ELR (cell line): ENCODE measurements at places on chromosomes 7 and 10.
A peak's percentile ranks its signal among the peaks of the same experiment; 100 is the strongest.

- DNase-seq: peak; percentile 93
Observed at GRCh38 chr10:131947631-131948347, 33.9 kb downstream of the BNIP3 start.

- no peak for DNase-seq
Observed at GRCh38 chr10:9211228-9211627, 1156.7 kb downstream of the GATA3 start.

DNA sequence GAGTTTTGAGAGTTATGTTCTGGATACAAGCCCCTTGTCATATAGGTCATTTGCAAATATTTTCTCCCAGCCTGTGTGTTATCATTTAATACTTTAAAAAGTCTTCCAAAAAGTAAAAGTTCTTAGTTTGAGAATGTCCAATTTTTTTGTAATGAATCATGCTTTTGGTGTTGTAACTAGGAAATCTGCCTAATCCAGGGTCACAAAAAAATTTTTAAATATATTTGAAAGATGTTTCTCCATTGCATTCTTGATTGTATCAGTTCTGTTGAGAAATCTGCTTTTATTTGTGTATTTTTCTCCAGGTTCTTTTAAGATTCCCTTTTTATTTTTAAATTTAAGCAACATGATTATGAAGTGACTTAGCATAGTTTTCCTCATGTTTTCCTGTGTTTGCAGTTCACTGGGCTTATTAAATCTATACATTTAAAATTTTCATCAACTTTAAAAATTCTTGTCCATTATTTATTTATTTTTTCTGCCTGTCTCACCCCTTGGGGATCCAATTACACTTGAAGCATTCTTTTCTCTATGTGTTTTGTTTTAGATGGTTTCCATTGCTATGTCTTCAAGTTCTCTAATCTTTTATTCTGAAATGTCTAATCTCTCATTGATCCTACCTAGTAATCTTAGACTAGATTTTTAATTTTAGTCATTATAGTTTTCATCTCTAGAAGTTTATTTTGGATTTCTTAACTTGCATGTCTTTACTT lies 47.0 kb downstream of the CCDC71L start:
- DNase-seq: peak; percentile 22

DNA sequence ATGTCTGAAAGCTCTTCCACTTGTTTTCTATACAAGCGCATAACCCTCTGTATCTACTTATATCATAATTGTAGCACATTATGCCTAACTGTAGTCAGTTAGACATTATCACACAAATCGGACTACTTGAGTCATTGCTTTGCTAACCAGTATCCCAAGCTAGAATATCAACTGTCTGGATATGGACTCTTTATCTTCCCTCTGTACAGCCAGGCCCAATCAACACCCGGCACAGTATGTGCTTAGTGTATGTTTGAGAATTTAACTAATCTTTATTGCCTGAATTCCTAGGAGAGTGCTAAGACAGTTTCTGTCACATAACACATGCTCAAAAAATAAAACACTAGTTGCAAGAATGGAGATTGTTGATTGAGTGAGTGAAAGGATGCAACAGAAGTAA lies 211.2 kb downstream of the ARL4A start:
- DNase-seq: no peak

- no peak for DNase-seq
Observed at GRCh38 chr10:94011296-94011695, 17.6 kb downstream of the PLCE1 start.

DNA sequence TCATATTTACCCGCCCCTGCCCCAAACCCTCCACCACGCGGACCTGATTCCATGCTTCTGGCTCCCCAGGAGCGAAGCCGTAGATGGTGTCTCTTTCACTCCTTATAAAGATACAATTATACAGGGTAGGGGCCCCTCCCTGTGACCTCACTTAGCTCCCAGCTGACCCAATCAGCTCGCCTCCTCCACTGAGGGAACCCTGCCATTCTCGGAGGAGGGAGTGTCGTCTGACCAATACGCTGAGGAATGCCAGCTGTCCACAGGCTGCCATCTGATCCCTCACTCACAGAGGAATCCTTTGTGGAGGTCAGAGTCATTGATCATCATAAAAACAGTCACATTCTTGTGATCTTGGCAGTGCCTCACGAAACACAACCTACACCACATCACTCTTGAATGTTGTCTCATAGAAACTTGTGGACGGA lies 67.5 kb upstream of the INSIG1 start:
- DNase-seq: peak; percentile 98

- no peak for DNase-seq
Observed at GRCh38 chr7:46218461-46219200, 297.6 kb upstream of the IGFBP3 start.

DNA sequence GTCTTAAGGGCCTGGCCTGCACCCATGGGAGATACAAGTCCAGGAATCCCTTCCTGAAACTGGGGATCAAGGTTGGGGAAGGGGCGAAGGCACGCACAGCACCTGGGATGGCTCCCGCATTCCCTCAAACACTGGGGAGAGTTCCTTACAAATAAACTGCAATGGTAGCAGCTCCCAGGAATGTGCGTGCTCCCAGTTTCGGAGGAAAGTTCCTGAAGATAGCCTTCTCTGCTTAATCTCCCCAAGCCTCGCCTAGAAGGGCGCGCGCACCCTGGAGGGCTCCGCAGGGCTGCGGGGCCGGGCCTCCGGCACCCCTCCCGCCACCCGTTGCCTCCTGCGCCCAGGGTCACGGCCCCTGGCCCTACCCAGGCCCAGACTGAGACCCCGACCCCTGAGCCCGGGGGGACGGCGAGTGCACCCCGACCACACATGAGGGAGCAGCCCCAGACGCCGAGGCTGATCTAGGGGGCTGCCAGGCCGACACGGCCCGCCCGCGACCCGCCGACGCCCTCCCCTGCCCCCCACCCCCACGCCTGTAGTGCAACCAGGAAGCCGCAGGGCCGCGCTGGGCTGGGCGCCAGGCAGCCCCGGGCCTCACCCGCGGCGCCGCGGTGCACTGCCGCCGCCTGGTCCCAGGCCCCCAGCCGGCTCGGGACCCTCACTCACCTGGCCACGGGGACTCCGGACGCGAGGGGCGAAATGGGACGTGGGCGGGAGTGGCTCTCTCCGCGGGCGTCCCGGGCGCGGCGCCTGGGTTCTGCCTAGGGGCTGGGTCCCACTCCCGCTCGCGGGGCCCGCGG lies 460 bp downstream of the ANXA11 start:
- peak; percentile 52 for DNase-seq

DNA sequence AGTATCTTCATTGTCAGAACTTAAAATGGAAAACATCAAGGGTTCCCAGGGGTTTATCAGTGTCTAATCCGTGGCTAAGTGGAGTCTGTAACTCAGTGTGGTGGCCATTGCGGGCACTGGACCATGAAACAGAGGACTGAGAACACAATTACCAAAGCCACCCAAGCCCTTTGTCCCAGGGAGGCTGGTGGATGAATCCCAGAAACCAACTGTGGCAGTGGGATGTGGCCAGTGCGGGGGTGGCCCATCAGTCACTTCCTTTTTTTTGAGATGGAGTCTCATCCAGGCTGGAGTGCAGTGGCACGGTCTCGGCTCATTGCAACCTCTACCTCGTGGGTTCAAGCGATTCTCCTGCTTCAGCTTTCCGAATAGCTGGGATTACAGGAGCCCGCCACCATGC lies 61.8 kb downstream of the TACC2 start:
- no peak for DNase-seq

GRCh38 chr7:85292908-85293576 lies 106.2 kb upstream of the SEMA3D start:
- no peak for DNase-seq

DNA sequence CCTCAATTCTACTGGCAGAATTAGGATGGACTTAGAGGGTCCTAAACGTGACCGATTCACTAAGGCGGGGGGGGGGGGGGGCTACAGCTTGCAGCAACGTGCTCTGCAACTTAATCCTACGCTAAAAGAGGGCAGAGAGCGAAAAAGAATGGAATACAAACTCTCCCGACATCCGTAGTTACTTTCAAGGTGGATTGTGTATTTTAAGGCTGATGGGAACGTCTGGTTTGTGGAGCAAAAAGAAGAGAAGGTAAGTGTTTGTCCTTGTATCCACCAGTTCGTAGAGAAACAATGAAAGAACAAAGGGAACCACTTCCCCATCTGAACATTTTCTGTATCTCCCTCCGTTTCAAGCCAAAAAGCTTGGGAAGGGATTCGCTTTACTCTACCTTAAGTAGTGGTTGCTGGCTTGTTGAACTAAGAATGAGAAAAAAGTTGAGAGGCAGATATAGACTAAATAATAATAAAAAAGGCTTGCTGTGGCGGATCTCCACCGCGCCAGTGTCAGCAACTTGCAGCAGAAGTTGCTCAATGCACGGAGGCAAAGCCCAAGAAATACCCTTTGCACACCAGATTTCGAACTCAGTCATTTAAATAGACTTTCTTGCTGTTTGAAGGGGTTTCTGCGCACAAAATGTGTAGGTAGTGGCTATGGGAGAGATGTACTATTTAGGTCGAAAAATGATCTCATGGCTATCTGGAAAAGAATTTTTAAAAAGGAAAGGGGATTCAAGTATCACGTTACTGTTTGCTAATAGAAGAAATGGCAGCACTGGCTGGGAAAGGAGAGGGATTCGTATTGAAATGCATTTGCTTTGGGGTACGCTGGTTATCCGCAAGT lies 736 bp downstream of the SKIDA1 start:
- peak; percentile 50 for DNase-seq

DNA sequence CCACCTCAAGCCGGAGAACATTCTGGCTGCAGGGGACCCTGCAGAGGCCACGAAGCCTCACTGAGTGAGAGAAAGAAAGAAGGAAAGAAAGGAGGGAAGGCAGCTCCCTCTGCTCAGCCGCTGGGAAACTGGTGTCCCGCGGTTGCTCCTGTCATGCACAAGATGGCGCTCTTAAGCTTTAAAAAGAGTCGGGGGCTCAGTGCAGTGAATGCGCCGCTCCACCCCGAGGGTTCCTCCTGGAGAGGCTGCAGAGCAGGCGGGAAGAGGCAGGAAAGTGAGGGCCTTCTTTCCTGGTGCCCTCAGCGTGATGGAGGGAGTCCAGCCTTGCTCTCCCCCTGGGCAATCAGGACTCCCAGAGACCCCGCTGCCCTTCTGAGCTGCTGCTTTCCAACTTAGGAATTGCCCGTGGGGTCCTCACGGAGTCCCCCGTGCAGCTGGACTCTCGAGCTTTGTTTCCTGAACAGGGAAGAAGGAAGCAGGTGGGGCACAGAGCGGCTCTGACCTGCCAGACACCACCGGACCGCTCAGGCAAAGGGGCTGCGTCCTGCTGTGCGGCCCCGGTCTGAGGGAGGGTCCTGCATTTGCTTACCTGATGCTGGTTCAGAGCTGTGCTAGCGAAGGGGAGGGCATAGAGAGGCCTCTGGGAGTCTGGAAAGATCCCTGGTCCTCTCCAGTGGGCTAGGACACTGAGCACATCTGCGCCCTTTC lies 141.9 kb upstream of the MKI67 start:
- DNase-seq: peak; percentile 11

GRCh38 chr10:21057989-21058388 lies 160.9 kb upstream of the NEBL start:
- DNase-seq: no peak

DNA sequence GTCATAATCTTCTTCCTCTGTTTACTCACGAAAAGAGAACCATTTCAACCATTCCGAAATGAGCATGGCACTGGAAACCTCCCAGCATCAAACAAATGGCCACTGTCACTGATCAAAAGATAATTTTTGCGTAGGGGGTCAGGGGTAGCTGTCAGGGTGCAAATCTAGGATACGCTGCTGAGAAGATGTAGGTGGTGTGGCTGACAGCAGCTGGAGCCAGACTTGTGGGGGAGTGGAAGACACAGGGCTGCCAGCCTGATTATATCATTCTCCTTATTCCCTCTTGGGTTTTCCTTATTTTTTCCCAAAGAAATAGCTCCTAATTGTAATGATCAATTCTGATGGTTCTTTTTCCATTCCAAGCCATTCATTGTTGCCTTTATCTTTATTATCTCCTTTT lies 266.1 kb downstream of the SORCS1 start:
- DNase-seq: no peak

GRCh38 chr7:49389871-49390479 lies 383.5 kb upstream of the VWC2 start:
- DNase-seq: no peak

GRCh38 chr7:43639858-43640491 lies 57.1 kb downstream of the STK17A start:
- peak; percentile 42 for DNase-seq

- DNase-seq: no peak
Observed at GRCh38 chr10:97002670-97003069, 170.6 kb downstream of the LCOR start.

DNA sequence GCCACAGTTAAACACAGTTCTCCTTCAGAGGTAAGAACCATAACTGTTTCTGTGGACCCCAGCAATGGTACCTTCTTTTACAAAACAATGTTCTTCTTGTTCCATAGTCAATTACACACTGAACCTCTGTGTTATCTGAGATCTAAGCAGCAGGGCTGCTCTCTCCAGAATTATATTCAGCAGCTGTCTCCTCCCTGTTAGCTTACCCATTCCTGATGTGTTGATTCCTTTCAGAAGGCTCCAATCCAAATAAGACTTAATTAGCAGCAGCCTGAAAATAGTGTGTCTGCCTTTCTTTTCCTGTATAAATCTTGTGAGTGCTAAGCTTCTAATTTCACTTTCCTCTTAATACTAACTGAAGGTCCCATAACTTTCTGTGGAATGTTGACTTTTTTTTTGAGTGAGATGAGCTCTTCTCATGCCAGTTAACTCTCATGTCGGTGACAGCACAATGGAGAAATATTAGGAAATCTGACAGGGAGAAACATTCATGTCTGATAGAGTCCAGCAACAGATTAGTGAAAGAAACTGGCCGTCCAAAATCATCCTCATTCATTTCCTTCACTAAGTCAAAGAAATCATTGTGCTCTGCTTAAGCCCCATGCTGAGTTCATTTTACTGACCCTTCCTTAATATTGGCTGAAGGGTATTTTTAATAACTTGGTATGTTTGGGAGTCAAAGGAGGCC lies 226.5 kb downstream of the PRKG1 start:
- DNase-seq: no peak

DNA sequence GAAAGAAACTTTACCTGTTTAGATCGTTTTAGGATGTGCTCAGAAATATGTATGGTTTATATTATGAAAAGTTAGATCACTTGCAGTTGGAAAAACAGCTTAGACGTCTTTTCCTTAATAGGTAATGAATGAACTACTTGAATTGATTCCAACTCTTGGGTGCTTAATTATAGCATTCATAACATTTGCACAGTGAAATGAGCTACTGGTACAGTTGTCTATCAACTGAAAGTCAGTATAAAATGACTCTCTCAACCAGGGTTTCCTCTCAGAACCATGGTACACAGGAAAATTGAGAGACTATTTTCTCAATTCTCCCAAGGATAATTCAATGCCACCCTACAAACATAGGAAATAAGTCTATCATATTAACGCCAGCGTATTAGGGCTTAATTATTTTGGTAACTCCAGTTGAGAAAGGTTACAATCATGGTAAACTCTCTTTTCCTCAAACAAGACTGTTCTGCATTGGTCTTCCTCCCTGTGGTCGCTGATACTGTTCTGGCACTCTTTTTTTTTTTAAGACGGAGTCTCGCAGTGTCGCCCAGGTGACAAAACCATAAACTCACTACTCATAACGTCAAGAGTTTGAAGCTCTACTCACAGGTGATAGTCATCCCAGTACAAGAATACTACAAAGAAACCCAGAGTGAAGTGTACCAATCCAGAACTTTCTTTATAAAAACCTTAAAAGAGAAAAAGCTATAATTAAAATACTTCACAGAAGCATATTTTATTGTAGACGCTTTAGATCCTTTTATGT lies 2.0 kb downstream of the ANLN start:
- DNase-seq: peak; percentile 71

- no peak for DNase-seq
Observed at GRCh38 chr10:132001238-132001972, 19.7 kb upstream of the BNIP3 start.
